ENCODE measurements at places on chromosomes 12 and 14.
A peak's percentile ranks its signal among the peaks of the same experiment; 100 is the strongest.

DNA sequence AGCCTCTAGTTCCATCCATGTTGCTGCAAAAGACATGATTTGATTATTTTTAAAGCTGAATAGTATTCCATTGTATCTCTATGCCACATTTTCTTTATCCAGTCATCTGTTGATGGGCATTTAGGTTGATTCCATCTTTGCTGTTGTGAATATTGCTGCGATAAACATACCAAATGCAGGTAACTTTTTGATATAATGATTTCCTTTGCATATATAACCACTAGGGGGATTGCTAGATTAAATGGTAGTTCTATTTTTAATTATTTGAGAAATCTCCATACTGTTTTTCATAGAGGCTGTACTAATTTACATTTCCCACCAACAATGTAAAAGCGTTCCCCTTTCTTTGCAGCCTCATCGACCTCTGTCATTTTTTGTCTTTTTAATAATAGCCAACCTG lies 342.5 kb downstream of the MDGA2 start:
- DNase-seq = no peak

DNA sequence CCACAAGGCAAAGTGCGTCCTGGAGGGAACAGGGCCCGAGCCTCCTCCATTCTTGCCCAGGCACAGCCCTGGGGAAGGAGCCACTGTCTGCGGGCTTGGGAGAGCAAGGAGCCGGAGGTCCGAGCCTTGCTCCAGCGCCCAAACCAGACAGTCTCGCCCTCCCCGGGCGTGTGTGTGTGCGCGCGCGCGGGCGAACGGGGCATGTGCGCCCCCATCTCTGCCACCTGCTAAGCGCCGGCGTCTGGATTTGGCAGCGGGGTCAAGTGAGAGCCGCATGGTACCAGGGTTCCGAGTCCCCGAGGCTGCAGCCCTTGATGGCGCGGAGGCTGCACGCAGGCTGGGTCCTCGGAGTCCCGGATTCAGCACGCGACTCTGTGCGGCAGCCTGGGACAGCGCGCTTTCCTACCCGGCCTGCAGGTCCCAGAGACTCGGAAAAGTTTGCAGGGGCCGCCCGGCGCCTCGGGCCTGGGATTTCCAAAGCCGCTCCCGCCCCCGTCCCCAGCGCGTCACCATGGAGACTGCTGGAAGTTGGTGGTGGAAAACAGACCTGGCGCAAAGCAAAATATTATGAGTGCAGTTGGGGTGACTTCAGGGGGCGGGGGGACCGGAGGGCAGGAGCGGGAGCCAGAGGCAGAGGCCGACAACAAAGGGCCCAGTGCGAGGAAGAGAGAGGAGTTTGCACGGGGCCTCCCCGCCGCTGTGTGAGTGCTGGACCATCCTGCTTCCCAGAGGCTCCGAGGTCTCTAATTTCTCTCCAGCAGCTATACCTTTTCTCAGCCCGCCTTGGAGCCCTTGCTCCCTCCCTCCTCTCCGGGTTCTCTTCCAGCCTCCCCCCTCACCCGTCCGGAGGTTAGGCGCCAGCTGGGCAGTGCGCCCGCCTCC lies 4.2 kb downstream of the RFX4 start:
- DNase-seq = no peak

GRCh38 chr12:129564768-129565167 lies 339.1 kb downstream of the TMEM132D start:
- no peak for DNase-seq

- no peak for DNase-seq
Measured at GRCh38 chr14:29684926-29685325, 242.7 kb downstream of the PRKD1 start.

GRCh38 chr14:99430491-99430890 lies 50.2 kb downstream of the SETD3 start:
- DNase-seq = no peak

DNA sequence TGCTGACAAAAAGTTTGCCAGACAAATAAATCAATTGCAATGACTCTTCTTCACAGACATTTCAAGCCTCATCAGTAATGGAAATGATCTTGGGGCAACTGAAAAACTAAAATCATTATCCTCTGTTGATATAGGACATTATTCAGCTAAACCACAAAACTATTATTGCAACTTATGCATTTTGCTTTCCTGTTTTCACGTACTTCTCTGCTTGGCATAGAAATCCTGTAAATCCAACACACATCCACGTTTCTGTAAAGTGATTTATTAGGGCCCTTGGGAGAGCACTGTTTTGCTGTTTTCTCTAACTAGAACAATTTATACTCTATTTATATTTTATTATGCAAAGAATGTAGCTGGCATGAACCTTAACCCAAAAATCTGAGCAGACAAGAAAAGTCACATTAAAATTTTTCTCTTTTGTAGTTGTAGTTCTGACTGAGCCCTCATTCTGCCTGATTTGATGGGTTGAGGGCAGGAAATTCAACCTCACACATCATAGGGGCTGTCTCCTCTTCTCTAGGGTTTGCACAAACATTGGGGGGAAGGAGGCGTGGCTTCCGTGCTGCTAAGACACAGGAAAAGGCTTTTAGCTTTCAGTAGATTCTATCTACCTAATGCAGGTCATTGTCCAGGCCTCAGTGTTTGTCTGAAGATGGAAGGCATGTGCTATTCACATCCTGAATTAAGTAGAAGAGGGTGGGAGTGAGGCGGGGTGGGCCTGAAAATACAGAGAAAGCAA lies 11.5 kb upstream of the NUP107 start:
- no peak for DNase-seq

DNA sequence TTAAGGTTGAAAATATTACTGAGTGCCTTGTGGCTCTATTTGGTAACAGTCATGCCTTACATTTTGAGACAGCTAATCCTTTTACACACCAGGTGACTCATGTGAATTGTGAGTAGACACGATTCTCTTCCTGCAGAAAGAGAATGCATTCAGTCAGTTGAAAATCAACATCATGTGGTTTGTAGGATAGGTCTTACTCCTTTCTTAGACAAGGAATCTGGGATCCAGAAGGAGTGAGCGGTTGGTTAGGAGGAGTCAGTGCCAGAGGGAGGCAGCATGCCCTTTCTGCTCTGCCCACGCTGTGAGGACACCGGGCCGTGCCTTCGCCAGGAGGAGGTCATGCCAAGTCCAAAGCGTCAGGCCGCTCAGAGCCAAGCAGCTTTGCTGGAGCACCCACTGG lies 47.6 kb downstream of the TRAF3 start:
- DNase-seq = no peak

- DNase-seq = no peak
Measured at GRCh38 chr12:68950511-68950910, 17.5 kb upstream of the CPM start.

DNA sequence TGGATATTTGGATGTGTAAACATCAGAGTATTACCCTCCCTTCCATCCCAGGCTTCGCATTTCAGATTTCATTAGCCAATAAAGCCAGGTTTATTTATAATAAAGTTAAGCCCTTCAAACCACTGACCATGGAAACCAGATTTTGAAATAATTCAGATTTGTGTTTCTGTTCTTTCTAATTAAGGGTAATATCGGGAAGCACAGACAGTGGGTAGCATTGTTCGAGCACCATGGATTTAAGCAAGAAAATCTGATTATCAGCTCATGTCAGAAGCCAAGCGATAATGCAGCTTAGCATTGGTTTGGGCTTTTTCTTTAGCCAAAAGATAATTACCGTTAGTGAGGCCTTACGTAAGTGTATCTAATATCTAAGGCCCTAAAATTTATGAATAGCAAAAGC lies 116.1 kb downstream of the C12orf42 start:
- DNase-seq = no peak

DNA sequence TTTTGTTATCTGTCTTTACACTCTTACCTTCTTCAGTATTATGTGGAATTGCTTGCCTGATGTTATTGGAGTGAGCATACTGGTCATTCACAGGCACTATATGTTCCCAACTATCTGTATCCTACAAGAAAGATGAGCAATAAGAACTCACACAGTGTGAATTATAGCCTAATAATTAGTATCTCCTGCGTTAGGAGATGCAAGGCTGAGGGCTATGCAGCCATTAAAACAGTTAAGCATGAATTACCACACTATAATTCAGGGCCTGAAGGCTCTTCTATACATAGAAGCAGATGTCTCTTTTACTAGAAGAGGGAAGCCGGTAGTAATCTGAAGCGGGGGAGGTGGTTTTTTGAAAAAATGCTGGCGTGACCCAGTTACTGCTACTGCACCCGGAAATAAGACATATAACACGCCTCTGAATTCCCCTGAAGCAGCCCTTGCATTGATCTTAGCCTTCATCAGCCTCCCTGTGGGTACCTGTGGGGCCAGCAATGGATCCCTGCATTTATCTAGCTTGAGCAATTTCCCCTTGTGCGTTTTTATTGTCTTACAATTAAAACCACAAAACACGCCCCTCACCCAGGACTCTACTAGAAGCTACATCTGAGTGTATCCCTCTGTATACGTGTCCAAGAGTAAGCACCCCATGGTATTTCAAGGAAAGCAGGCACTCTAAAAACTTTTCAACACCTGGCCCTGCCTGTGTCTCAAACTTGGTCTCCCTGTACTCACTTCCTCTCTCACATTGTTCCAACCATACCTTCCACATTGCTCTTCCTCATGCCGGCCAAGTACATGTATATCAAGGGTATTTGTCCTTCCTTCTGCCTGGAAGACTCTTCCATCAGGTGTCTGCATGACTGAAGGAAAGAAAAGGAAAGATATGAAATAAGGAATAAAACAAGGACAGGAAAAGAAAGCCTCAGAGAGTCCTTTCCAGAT lies 210.9 kb upstream of the ARID2 start:
- DNase-seq = no peak

DNA sequence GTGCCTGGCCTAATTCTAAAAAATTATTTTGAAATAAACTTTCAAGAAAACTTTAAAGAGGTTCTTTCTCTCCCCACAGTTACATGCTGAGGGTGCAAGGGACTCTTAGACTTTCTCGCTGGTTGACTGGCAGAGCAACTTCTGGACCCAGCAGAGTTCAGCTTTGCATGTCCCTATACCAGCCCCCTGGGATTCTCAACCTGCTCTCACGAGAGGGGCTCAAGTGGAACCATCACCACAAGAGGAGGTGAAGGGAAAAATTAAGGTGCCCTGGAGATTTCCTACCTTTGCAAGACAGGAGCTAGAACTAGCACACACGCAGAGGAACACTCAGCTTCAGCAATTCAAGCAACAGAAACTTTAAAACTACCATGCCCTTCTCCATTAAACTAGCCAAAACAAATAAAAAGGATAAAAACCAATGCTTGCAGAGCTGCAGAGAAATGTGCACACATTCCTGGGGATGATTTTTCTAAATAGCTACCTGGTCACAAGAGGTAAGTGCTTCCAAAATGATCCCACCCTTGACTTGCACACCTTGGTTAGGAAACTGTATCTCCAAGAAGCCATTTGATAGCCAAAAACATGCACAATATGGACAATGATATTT lies 2.5 kb downstream of the HVCN1 start:
- DNase-seq = no peak

- no peak for DNase-seq
Measured at GRCh38 chr14:95196268-95196667, 38.9 kb upstream of the DICER1 start.

DNA sequence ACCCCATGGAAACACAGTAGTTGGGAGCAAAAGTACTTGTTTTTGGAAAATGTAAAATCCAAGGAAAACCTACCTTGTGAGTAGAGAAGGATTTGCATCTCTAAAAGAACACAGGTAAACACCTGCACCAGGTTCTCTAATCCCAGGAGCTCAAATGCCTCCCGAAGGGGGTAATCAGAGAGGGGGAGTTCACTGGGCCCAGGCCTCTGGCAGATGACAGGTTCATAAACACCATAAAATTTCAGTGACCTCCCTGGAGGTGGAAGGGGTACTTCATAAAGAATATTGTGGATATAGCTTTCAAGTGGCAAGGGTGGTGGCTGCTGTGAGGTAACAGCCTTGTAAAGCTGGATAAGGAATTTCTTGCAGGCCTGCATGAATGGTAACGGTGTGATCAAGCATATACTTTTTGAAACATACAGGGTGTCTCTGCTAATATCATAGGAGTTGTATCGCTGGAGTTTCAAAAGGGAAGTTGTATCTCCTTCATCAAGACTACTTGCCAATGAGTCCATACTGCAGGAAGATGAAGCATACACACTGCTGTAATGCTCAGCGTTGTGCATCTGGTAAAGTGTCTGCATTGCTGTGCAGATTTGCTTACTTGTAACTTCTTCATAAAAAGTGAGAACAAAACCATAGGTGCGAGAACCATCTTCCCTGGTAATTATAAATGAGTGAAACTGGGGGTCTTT lies 111.3 kb downstream of the DENND5B start:
- no peak for DNase-seq

DNA sequence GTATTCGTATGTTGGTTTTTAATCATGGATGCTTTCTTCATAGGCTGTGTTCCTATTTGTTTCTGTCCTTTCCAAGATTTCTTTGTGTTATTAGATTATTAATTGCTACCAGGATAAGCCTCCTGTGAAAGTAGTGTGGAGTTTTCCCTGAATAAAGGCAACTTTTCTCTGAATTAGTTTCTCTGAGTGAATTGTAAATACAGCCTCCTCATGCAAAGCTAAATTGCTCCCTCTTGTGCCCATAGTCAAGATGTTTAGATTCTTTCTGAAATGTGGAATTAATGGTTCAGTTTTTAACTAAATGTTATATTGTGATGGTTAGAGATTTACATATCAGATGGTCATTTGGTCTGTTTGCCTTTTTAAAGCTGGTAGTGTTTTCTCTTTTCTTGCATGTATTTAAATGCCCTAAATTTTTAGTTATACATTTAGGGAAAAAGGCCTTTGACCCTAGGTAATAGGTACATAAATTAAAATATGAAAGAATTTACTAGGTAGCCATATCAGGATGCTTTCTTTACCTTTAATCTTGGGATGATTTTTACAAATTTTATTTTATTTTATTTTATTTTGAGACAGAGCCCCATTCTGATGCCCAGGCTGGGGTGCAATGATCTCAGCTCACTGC lies 8.9 kb downstream of the APAF1 start:
- DNase-seq = peak; percentile 23

DNA sequence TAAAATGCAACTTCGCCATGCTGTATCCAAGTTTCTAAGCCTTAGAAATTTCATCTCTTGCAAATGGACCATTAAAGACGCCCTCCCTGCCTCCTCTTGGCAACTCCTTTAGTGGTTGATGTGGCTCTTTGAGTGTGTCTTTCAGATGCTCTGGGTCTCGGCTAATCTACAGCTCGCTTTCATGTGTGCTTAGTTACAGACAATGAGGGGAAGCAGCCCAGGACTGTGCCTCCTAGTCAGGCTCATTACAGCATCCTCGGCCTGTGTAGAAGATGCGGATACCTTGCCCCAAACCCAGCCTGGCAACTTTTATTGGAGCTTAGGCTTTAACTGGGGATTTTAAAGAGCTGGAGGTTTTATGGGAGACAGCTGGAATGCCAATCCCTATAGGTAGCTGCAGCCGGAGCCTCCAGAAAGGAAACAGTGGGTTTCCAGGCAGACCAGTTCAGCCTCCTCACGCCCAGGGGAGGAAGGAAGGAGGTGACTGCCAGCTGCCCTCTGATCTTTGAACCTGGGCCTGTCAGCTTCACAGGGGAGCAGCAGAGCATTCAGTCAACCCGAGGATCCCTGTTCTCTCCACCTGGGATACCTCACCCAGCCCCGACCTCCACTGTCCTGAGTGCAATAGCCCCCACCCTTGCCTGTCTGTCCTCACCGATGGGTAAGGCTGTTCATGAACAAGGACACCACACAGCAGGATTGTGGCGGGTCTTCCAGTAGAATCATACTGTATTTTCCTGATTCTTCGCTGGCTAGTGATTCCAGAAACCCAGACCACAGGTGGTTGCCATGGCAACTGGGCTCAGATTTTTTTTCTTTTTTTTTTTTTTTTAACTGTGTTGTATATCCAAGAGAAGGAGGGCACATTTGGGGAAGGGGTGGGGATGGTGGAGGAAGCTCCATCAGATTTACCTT lies 638.5 kb downstream of the MED13L start:
- no peak for DNase-seq

- DNase-seq = no peak
Measured at GRCh38 chr14:96167224-96168148, 37.2 kb upstream of the BDKRB2 start.

Measured in LNCaP clone FGC (cell line).